ENCODE measurements at places on chromosomes 4 and X.

GRCh38 chr4:24680746-24681448, 96.5 kb upstream of the DHX15 start:
- H3K4me3 ChIP-seq, result no peak overlapping the region
- H3K4me1 ChIP-seq, result no peaks in the 10 kb centered on the region
- no peaks in the 10 kb centered on the region for H3K36me3 ChIP-seq
- no peaks in the 10 kb centered on the region for H3K27me3 ChIP-seq
- no peak for DNase-seq

DNA sequence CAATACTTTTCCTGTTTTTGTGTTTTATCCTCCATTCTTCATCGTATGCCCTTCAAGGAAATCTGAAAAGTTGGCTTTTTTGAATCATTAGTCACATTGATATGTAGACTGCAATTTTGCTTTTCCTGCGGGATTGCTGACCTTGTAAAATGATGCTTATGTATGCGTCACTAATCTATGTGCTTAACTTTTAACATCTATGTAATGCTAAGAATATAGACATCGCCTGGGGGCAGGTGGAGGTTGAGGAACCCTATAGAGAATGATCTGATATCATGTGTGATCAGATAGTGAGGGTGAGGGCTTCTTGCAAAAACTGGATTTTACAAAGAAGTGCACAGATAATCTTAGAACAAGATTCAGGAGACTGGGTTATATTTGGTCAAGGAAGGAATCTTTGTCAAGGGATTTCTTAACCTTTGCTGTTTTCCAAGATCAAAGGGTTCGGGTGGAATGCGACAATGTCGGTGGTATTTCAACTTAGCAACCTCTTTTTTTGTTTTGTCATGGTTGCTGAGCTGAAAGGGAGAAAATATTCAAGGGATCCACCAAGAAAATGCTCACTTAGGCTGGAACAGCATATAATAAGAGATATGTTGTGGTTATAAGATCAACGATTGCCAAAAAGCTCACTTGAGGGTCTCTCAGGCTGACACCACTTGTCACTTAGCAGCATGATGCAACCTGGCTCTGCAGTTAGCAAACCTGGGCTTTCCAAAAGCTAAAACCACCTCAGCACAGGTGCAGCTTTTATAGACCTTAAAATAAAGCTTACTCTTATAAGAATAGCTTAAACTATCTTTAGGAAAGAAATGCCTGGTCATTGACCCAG, 70.6 kb upstream of the PUDP start:
- DNase-seq, result no peak
- H3K27me3 ChIP-seq, result no peaks in the 10 kb centered on the region
- no peaks in the 10 kb centered on the region for H3K36me3 ChIP-seq
- H3K4me1 ChIP-seq, result no peaks in the 10 kb centered on the region

DNA sequence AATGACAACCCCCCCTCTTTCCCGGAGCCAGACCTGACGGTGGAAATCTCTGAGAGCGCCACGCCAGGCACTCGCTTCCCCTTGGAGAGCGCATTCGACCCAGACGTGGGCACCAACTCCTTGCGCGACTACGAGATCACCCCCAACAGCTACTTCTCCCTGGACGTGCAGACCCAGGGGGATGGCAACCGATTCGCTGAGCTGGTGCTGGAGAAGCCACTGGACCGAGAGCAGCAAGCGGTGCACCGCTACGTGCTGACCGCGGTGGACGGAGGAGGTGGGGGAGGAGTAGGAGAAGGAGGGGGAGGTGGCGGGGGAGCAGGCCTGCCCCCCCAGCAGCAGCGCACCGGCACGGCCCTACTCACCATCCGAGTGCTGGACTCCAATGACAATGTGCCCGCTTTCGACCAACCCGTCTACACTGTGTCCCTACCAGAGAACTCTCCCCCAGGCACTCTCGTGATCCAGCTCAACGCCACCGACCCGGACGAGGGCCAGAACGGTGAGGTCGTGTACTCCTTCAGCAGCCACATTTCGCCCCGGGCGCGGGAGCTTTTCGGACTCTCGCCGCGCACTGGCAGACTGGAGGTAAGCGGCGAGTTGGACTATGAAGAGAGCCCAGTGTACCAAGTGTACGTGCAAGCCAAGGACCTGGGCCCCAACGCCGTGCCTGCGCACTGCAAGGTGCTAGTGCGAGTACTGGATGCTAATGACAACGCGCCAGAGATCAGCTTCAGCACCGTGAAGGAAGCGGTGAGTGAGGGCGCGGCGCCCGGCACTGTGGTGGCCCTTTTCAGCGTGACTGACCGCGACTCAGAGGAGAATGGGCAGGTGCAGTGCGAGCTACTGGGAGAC, 1.6 kb downstream of the PCDH10 start:
- no peak overlapping the region for H3K27ac ChIP-seq
- peaks cover 45% of the 10 kb centered on the region for H3K4me1 ChIP-seq
- DNase-seq, result no peak
- H3K4me3 ChIP-seq, result peak overlapping the region; percentile 96

DNA sequence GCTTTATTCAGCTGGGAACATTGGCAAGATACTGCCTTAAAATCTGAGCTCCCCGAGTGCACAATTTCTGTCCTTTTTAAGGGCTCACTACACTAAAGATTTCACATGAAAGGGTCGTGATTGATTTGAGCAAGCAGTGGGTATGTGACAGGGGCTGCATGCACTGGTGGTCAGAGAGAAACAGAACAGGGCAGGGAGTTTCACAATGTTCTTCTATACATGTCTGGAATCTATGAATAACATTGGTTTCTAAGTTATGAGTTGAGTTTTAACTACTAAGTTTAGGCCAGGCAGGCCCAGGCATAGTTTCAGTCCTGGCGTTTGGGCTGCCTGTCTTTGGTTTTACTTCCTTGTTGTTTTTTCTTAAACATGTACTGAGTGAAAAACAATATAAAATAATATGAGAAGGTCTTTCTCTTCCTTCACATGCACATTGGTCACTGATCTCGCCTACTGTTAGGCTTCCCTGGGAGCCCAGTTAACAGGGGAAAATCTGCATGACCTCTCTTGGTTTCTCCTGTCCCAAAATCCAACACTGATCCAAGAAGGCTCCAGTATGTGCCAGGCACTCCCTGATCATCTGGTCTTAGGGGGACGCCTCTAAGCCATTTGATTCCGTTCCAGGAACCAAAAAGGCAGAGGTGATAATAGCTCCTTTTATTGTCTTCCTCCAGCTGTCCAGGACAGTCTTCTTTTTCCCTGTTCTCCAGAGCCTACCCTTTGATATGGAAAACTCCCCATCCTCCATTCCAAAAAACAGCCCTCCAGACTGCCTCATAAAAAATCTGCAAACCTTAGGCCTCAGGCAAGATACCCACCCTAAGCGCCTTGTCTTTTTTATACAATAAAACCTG, at the start of gene UGT2B17:
TSS of gene UGT2B17 (minus strand) at position 51 of the 854 bp plus-strand sequence. CDS start 7,838 bp downstream, outside the sequence.
- H3K4me1 ChIP-seq, result no peaks in the 10 kb centered on the region
- H3K27ac ChIP-seq, result no peak within 1 kb of the TSS
- H3K36me3 ChIP-seq, result no peaks in the 10 kb centered on the region
- no peak within 1 kb of the TSS for H3K4me3 ChIP-seq
- no peak for DNase-seq

- no peaks in the 10 kb centered on the region for H3K4me1 ChIP-seq
- H3K4me3 ChIP-seq, result no peak overlapping the region
- no peak for DNase-seq
- no peaks in the 10 kb centered on the region for H3K36me3 ChIP-seq
- no peaks in the 10 kb centered on the region for H3K27me3 ChIP-seq
Measured at GRCh38 chr4:113502906-113503305, 258.6 kb downstream of the CAMK2D start.

- no peaks in the 10 kb centered on the region for H3K4me1 ChIP-seq
- H3K27me3 ChIP-seq, result no peaks in the 10 kb centered on the region
- H3K4me3 ChIP-seq, result no peak overlapping the region
- DNase-seq, result no peak
- H3K27ac ChIP-seq, result no peak overlapping the region
Measured at GRCh38 chrX:155441097-155441496, 17.3 kb downstream of the F8A3 start.

DNA sequence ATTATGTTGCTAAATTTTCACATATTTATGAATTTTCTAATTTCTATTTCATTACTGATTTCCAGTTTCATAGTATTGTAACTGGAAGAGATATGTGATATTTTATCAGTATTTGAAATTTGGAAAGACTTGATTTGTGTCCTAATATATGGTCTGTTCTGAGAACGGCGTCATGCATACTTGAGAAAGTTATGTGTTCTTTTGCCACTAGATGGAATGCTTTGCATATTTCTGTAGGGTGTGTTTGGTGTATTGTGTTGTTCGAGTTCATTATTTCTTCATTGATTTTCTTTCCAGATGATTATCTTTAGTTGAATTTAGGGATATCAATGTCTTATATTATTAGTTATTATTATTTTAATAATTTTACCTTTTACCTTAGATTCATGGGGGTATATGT, 110.6 kb upstream of the ITM2A start:
- no peaks in the 10 kb centered on the region for H3K4me1 ChIP-seq
- H3K36me3 ChIP-seq, result no peaks in the 10 kb centered on the region
- no peak overlapping the region for H3K27ac ChIP-seq
- DNase-seq, result no peak
- H3K27me3 ChIP-seq, result no peaks in the 10 kb centered on the region
- no peak overlapping the region for H3K4me3 ChIP-seq

- no peak overlapping the region for H3K4me3 ChIP-seq
- H3K27me3 ChIP-seq, result no peaks in the 10 kb centered on the region
- H3K4me1 ChIP-seq, result no peaks in the 10 kb centered on the region
- no peaks in the 10 kb centered on the region for H3K36me3 ChIP-seq
Measured at GRCh38 chr4:181819946-181820345, 423.3 kb upstream of the TENM3 start.

- no peak overlapping the region for H3K4me3 ChIP-seq
- H3K36me3 ChIP-seq, result no peaks in the 10 kb centered on the region
- peaks cover 2% of the 10 kb centered on the region for H3K27me3 ChIP-seq
- H3K27ac ChIP-seq, result no peak overlapping the region
Measured at GRCh38 chr4:138891631-138892031, 124.0 kb upstream of the NOCT start.

DNA sequence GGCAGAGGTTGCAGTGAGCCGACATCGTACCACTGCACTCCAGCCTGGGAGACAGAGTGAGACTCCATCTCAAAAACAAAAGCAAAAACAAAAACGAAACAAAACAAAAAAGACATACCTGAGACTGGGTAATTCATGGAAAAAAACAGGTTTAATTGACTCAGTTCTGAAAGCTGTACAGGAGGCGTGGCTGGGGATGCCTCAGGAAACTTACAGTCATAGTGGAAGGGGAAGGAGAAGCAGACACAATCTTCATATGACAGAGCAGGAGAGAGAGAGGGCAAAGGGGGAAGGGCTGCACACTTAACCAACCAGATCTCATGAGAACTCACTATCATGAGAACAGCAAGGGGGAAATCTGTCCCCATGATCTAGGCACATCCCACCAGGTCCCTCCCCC, 229.5 kb downstream of the STK32B start:
- no peaks in the 10 kb centered on the region for H3K36me3 ChIP-seq
- H3K27ac ChIP-seq, result no peak overlapping the region
- H3K27me3 ChIP-seq, result no peaks in the 10 kb centered on the region
- DNase-seq, result no peak
- no peaks in the 10 kb centered on the region for H3K4me1 ChIP-seq
- no peak overlapping the region for H3K4me3 ChIP-seq

DNA sequence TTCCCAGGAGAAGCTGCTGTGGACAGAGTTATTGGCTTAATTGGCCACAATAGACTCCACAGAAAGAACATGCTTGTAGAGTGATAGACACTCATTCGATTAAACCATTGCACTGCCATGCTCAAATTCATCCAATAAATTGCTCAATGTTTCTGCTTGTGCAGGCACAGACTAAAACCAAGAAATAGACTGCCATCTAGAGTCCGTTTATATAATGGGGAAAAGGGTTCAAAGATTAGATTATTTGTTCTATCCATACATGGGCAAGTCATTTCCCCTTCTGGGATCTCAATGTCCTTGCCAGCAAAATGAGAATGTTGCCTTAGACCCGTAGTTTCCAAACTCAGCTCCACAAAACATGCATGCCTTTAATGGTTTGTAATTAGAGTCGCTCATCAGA, 8.7 kb downstream of the SMIM10 start:
- H3K4me1 ChIP-seq, result peaks cover 8% of the 10 kb centered on the region
- H3K36me3 ChIP-seq, result no peaks in the 10 kb centered on the region
- no peaks in the 10 kb centered on the region for H3K27me3 ChIP-seq
- DNase-seq, result no peak

DNA sequence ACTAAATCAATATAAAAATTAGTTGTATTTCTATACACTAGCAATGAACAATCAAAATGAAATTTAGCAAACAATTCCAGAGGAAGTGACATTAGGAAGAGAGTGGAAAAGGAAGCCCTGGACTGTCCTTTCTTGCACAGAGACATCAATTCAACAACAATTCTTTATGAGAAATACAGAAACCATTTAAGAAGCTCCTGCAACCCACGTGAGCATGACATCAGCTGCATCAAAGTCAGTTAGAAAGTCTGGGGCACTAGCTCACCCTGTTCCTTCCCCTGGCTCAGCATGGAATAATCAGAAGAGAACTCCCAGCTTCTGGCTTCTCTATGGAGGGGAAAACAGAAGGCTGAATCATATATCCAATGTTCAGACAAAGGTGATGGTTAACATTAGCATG, 48.6 kb upstream of the STARD8 start:
- no peaks in the 10 kb centered on the region for H3K4me1 ChIP-seq
- no peak overlapping the region for H3K4me3 ChIP-seq
- no peaks in the 10 kb centered on the region for H3K27me3 ChIP-seq
- H3K27ac ChIP-seq, result no peak overlapping the region
- H3K36me3 ChIP-seq, result no peaks in the 10 kb centered on the region
- DNase-seq, result no peak

- no peak for DNase-seq
- no peaks in the 10 kb centered on the region for H3K27me3 ChIP-seq
- no peak overlapping the region for H3K4me3 ChIP-seq
- H3K36me3 ChIP-seq, result no peaks in the 10 kb centered on the region
Measured at GRCh38 chr4:1658581-1658980, 25.5 kb downstream of the FAM53A start.

- peaks cover 3% of the 10 kb centered on the region for H3K4me1 ChIP-seq
- H3K27me3 ChIP-seq, result no peaks in the 10 kb centered on the region
- no peaks in the 10 kb centered on the region for H3K36me3 ChIP-seq
- H3K4me3 ChIP-seq, result no peak overlapping the region
Measured at GRCh38 chr4:16914208-16914607, 15.8 kb upstream of the LDB2 start.

DNA sequence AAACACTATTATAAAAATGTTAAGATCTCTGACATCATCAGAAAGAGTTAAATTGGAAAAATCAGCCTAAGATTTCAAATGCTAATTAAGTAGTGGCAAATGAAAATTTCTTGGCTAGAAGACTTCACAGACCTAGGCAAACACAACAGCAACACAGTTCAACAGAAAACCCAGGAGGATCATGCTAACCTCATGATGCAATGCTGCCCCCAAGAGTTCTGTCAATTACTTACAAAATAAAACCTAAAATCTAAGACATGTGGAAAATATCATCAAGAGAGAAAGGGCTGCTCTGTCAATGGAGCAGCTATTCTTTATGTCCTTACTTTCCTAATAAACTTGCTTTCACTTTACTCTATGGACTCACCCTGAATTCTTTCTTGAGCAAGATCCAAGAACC, 21.0 kb downstream of the S100G start:
- no peak overlapping the region for H3K4me3 ChIP-seq
- H3K27ac ChIP-seq, result no peak overlapping the region
- peak; percentile 7 for DNase-seq
- no peaks in the 10 kb centered on the region for H3K36me3 ChIP-seq
- H3K4me1 ChIP-seq, result no peaks in the 10 kb centered on the region

- H3K27me3 ChIP-seq, result peaks cover 11% of the 10 kb centered on the region
- no peak overlapping the region for H3K4me3 ChIP-seq
- H3K27ac ChIP-seq, result no peak overlapping the region
- no peaks in the 10 kb centered on the region for H3K36me3 ChIP-seq
Measured at GRCh38 chrX:130330706-130331105, 9.0 kb upstream of the SLC25A14 start.

Measured in T-cell (primary cell).